Temporal lobe (tissue), 4 donors: ENCODE measurements at places on chromosomes 13 and 19. TPM values are rescaled to one million over a fixed set of nuclear protein-coding genes. Genes with fewer than 3 reads are reported as not detected.

The COL5A3 gene
- total RNA-seq = 1.7 TPM

The MKNK2 gene
- 13.0 TPM for total RNA-seq

The ZNF582 gene
- 5.2 TPM for total RNA-seq

The GPR12 gene
- 38.6 TPM for total RNA-seq

The MATK gene
- 16.0 TPM for total RNA-seq

The BCAM gene
- total RNA-seq = 7.9 TPM

The CRX gene
- total RNA-seq = not detected

The ZNF83 gene
- total RNA-seq = 45.0 TPM

The ZFR2 gene
- 4.7 TPM for total RNA-seq

The CGB7 gene
- not detected for total RNA-seq

The KIR2DL3 gene
- total RNA-seq = not detected

The SPACA6 gene
- 2.7 TPM for total RNA-seq

The EFNB2 gene
- 73.0 TPM for total RNA-seq

The SIGLEC10 gene
- total RNA-seq = 1.2 TPM
